ENCODE measurements at places on chromosomes 2 and 18. TPM values are rescaled to one million over a fixed set of nuclear protein-coding genes. Genes with fewer than 3 reads are reported as not detected.

Gene PSMA8
- total RNA-seq = 13.1 TPM

Gene UCN
- total RNA-seq = 16.2 TPM

- peaks cover 5% of the 10 kb centered on the region for H3K4me1 ChIP-seq
- H3K27me3 ChIP-seq = no peaks in the 10 kb centered on the region
- no peak overlapping the region for H3K27ac ChIP-seq
- no peak for DNase-seq
- H3K4me3 ChIP-seq = no peak overlapping the region
Observed at GRCh38 chr2:14587119-14587518, 45.4 kb upstream of the LRATD1 start.

DNA sequence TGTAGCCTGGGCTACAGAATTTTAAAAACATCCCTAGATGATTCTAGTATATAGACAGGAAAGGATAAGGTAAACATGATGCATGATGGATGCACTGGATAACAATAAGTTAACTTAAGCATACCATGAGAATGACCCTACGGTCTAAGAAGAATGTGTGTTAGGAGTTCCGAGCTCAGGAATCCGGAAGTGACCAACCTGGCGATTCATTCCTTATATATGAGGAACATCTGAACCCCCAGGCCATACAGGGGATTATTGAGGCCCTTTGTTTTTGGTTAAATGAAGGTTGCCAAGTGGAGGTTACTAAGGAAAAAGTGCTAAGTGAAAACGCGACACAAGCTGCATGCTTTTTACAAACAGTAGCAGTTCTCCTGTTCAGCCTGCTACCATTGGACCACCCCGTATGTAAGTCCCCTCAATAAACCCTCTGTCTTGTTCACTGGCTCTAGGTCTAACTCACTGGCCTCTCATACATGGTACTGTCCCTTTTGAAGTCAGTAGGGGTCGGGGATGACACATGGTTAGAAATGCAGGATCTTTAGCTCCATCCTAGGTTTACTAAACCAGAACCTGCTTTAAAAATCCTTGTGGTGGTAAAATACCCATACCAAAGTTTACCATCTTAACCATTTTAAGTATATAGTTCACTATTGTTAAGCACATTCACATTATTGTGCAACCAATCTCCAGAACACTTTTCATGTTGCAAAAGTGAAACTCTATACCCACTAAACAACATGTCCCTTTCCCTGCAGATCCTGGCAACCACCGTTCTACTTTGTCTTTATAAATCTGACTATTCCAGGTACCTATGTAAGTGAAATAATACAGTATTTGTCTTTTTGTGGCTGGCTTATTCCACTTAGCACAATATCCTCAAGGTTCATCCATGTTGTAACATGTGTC is 111.0 kb upstream of the MAP4K3 start:
- no peak for DNase-seq
- no peaks in the 10 kb centered on the region for H3K4me1 ChIP-seq
- no peak overlapping the region for H3K27ac ChIP-seq
- no peak overlapping the region for H3K4me3 ChIP-seq
- no peaks in the 10 kb centered on the region for H3K27me3 ChIP-seq
- no peaks in the 10 kb centered on the region for H3K36me3 ChIP-seq

GRCh38 chr2:237296756-237297155 is 117.2 kb downstream of the COL6A3 start:
- no peaks in the 10 kb centered on the region for H3K36me3 ChIP-seq
- no peaks in the 10 kb centered on the region for H3K27me3 ChIP-seq
- no peak for DNase-seq
- no peak overlapping the region for H3K4me3 ChIP-seq
- H3K4me1 ChIP-seq = peaks cover 7% of the 10 kb centered on the region

DNA sequence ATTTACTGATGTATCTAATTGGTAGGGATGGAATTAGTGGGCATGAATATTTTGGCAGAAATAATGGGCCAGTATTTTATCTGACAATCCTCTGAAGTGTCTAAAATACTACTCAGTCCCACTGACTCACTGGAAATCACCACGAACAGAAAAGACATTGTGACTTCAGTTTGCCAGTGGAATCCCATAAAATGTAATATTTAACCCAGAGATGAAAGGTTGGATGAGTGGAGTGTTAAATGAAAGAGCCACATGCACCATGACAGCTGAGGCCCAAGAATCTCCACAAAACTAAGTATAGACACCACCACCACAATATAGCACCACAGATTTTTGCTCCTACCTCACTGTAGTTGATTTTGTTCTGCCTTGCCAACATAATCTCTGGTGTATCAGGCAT is 103.9 kb downstream of the NEB start:
- H3K36me3 ChIP-seq = no peaks in the 10 kb centered on the region
- H3K4me3 ChIP-seq = no peak overlapping the region

GRCh38 chr2:16117021-16117700 is 176.8 kb downstream of the MYCN start:
- no peaks in the 10 kb centered on the region for H3K36me3 ChIP-seq
- DNase-seq = no peak

Data from testis (tissue), 5 donors.